ENCODE measurements at places on chromosomes 2 and 18.

GRCh38 chr2:27762951-27763906, 8.3 kb upstream of the MRPL33 start:
- no peak for DNase-seq

GRCh38 chr18:32174719-32175118, 15.1 kb upstream of the MEP1B start:
- no peak for DNase-seq

DNA sequence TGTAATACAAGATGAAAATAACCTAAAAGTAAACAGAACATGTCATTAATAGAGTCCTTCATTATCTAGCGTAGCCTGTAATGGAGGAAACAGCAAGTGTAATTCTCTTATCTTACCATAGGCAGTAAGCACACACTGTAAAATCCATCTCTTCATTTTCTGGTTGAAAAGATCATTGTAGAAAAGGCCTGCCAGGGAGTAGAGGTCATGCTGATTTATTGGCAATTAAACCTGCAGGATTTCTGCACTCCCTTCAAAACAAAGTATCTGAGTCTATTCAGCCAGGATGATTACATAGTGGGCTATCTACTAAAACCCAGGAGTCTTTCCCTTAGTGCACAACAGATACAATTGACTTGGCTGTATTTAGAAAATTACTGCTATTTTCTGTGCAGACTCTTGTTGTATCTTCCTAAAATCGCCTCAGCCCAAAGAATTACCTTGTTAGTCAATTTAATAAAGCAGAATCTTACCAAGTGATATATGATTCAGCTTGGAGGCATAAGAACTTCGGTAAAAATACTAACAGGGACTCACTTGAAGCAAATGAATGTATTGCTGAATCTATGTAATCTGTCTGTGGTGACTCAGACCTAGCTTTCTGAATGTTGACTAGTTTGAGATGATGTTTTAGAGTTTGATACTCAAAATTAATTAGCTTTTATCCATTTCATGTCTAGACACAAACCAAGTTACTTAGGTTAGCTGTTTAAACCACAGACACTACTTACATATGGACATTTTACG, 250.4 kb upstream of the STON1 start:
- DNase-seq, result no peak

DNA sequence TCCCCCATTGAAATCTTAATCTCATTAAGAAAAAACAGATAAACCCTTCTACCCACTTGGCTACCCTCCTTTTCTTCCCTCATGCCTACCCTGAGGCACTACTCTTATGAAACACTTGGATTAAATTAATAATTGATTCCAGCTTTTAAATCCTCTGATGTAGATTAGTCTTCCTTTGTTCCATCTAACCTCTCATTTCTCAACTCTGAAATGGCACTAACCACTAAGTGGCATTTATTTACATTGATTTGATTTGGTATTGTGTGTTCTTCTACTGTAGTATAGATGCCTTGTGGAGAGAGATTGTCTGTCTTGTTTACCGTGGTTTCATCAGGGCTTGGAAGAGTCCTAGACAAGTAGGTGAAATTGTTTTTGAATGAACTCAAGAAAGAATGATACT, 26.7 kb downstream of the ITGA4 start:
- no peak for DNase-seq

DNA sequence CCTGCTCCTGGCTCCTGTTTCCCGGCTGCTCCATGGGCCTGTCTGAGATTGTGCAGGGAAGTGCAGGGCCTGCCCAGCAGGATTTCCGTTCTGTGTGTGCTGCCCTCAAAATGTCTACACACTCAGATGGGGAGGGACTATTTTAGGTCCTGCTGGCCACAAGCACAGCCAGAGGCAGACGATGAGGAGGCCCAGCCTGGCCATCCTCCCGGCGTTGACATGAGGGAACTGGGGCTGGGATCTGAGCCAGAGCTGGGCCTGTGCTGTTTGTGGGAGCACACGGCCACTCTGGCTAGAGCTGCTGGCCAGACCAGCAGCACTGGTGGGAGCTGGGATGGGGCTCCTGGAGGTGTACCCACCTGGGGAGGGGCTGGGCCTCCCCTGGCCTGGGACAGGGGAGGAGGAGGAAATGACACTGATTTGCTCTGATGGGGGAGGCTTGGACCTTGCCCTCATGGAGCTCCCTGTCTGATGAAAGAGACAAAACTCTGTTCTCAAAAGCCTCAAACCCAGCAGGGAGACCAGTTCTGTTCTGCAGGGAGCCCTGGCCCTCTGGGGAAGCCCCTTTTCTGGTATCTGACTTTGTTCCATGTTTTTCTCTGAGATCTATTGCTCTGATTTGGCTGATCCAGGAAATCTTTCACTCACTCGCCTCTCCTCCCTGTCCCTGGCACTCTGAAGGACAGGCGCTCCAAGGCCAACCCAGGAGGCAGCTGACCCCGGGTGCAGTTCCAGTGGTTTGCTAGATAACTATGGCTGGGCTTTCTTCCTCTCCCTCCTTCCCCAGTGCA, 161.8 kb downstream of the DYSF start:
- no peak for DNase-seq

DNA sequence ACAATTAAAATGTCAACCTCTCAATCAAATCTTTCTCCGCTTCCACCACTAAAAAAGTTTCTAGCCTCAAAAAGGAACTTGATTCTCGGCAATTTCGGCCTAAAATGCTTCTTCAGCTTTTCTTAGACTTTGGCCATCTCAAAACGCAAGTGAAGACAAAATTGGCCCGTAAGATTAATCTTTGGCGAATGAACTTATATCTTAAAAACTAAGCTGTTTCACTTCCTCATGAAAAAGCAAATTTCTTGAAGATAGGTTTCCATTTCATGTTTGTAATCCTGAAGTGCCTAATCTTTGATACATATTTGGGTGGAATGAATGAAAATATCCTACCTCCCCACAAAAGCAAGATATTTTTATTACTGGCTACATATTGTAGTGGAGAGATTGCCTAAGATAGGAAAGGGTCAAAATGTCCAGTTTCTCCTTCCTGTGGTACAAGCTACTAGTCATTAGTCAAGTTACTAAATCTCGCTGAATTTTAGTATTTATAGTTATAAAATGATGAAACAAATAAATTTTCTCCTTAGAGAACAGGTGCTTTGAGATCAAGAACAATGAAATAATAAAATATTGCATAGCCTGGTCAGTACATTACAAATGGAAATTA, 85.4 kb upstream of the ZEB2 start:
- no peak for DNase-seq

GRCh38 chr2:39837856-39838453, 58.9 kb upstream of the THUMPD2 start:
- DNase-seq, result no peak

DNA sequence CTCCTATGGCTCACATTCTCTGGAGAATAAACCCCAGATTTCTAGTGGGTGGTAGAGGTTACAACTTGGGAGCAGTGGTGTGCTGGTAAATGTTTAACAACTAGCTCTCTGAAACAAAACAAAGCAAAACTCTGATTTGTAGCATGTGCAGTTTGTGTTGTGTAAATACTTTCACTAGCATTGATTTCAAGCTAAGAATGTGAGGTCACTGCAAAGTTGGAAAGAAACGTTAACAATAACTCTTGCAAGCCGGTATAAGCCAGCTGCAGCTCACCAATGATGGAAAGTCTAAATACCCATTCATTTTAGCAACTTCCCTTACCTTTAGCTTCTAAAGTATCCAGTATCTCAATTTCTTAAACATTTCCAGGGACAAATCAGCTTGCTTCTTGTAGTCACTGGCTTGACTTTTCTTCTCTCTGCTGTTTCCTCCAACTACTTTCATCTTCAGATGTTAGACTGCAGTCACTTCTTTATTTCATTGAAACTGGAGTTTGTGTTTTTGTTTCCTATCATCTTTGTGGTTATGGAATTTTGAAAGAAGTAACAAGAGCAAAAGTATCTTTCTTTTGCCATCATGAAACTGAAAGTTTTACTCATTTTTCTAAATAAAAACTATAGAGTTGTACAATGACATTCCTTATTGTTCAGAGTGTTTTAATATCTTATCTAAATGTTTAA, 140.2 kb downstream of the PLCL1 start:
- DNase-seq, result no peak

DNA sequence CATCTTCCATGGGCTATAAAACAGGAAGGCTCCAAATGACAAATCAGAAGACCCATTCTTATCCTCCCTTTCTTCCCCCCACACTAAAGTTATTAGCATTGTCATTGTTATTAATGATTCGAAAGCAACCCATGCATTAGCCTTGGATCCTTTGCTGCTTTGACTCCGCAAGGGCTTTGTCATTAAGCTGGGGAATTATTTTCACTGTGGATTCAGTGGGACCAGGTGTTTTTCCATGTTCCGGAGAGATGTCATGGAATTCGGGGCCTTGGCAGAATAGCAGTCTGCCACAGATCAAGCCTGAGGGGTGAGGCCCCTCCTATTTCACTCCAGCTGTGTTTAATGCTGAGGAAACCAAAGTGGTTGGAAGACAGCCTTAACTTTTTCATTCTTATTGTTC, 357.1 kb downstream of the EN1 start:
- no peak for DNase-seq

DNA sequence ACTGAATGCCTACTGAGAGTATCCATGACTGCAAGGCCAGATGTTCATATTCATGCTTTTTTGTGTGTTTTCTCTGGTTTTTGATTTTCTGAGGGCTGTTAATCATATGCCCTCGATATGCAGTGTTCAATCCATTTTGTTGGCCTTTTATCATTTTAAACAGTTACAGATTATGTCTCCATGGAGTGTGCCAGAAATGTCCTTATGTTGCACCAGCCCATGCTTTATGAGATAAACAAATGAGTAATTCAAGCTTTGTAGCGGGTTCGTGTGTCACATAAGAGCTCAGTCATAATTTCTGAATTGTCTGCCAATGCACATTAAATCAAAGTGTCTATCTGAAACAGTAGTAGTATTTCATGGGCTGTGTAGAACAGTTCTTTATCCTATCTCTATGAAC, 583.0 kb downstream of the THSD7B start:
- DNase-seq, result no peak

DNA sequence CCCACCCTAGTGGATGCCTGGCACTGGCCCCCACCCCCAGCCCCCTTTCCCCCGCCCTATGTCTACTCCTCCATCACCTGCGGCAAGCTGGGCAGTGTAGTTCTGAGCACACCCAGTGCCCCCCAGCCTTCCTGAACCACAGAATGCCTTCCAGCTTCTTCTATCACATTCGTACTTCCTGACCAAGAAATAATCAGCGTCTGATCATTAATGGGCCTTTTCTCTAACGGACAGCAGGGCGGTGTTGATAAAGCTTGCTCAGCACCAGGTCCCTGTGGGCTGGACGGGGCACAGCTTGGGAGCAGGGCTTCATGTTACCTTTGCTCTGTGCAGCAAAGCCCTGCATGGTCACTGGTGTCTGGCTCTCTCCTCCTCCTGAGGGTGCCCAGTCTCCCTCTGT, 15.4 kb downstream of the UXS1 start:
- DNase-seq, result no peak

DNA sequence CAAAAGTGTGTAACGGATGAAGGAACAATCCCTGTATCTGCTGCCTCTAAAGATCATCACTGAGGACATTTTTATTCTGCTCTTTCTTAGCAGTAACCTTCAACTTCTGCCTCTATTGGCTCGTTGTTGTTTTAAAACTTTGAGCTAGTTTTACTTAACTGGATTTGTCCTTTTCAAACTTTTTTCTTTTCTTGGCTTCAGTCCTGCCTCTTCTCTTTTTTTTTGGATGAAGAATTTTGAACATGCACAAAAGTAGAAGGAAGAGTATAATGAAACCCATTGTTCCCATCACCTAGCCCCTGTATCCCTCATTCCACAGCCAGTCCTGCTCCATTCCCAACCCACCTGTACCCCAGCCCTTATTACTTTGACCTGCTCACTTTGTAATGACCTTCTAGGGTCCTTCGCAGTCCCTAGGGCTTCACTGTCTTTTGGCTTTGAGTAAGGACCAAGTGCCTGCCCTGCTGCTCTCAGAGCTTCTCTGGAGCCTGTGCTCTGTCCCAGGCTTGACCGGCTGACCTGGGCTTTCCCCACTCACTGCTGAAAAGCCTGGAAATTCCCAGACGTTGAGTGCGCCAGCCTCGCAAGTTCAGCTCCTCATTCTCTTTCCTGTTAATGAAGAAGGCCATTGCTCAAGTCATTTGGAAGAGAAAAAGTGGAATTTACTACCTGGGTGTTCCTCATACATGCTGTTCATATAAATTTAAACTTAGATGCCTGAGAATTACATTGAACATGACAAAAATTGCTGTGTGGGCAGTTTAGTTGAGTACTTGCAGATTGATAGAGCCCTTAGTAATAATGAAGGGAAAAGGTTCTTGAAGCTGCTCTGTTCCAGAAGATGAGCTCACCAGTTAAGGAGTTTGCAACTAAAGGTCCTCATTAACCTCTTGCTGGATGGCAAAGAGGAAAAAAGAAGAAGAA, 149.3 kb upstream of the ALPP start:
- DNase-seq, result no peak

DNA sequence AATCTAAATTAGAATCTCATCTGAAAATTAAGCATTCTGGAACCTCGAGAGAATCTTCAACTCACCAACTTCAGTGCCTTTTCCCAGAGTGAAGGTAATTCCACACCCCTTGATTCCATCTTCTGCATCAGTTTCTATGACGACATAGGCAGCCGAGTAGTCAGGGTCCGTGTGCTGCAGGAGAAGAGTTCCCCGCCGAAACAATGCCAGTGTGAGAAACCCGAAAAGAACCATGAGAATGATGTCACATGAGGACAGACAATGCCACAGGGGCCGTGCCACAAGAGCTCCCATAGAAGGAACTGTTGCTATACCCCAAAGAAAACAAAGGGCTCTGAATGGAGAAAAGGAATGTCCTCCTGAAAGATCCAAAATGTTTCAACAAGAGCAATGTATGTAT, 6.0 kb downstream of the ENOSF1 start:
- no peak for DNase-seq

GRCh38 chr2:43518181-43518580, 77.7 kb downstream of the THADA start:
- no peak for DNase-seq

DNA sequence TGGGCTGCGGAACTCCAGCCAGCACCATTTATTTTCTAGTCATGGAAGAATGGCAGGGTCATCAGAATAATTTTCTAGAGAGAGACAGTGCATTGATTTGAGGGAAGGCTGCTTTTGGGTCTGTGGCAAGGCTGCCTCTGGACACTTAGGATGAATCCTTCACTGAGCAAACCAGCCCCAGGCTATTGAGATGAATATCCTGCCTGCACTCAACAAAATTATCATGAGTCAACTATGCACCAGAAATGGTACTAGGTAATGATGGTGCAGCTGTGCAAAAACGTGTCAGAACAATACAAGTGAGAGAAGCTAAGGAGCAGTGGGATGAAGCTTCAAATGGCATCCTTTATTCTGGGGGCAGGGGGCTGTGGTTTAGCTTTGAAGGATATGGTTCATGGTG, 115.8 kb downstream of the SPHKAP start:
- no peak for DNase-seq

- DNase-seq, result no peak
Measured at GRCh38 chr2:235924675-235925063, 243.5 kb downstream of the GBX2 start.

GRCh38 chr2:70362661-70363060, 60.8 kb upstream of the FAM136A start:
- no peak for DNase-seq

- no peak for DNase-seq
Measured at GRCh38 chr18:13642440-13642827, 83.9 kb downstream of the FAM210A start.

Data from SHP77 treated with DMSO at 0.1 percent for 48 hours (cell line).